ENCODE measurements at places on chromosomes 1 and 21.

GRCh38 chr1:197510691-197511378 is 242.8 kb downstream of the CRB1 start:
- DNase-seq: no peak

DNA sequence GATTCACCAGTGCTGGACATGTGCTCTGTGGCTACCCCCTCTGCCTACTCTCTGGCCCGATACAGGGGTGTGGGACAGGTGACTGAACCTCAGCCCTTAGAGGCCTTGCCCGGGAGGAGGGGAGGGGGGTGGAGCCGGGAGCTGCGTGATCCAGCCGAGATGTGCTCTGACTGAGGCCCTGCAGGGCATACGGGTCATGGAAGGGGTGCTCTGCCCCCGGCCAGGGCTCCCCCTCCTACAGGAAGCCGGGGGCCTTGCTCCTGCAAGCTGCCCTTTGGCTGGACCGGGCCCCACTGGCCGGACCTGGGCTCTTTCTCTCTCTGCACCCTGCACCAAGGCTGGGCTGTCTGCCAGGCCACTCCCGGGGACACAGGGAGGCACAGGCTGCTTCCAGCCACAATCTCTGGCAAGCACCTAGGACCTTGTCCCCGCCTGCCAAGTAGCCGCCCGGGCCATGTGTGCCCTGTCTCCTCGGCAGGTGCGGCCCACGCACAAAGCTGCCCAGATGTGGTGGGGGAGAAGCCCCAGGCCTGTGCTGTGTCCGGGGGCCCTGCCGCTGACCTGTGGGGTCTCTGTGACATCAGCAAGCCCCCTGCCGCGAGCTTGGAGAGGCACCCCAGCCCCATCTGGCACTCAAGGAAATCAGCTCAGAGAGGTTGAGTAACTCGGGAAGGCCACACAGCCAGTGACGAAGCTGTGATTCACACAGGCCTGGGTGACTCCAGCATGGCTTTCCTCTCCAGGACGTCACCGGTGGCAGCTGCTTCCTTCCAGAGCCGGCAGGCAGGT is 1.5 kb downstream of the SCNN1D start:
- no peak for DNase-seq

DNA sequence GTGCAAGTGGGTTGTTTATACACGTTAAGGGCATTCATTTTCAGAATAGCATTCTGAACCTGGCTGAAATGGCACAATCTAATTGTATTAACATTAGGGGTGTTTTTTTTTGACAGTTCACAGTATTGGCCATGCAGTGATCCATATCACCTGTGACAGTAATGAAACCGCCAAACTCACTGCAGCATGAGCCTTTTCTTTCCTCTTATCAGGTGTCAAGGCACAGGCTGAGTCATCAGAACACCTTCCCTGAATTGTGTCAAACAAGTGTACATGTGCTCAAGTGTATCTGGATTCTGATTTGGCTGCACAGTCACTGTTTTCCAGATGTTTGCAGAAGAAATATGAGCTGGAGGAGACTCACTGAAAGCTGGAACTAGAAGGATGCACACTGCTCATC is 47.7 kb upstream of the C8B start:
- DNase-seq: no peak

DNA sequence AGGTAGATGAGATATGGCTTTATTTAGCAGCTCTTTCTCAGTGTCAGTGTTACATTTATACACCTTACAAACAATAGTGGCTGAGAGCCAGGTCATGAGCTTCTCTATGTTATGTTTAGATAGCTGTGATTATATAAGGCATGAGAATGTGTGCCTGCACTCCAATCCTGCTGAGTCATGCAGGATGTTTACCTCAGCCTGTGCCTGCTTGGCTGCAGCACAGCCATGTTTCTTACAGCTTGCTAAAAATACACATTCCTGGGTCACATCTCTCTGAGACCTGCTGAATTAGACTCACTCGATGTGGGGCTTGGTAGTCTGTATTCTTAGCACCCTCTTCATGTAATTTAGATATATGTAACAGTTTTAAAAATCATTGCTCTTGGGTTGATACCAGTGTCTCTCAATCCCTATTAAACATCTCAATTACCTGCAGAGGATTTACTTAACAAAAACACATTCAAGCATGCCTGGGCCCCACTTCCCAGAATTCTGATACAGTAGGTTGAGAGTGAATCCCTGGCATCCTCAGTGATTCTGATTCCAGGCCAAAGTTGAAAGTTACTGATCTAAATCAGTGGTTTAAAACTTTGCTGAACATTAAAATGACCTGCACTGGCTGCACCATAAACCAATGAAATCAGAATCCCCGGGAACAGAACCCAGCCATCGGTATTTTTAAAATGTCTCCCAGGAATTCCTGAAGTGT is 107.5 kb downstream of the GDAP2 start:
- peak; percentile 55 for DNase-seq

DNA sequence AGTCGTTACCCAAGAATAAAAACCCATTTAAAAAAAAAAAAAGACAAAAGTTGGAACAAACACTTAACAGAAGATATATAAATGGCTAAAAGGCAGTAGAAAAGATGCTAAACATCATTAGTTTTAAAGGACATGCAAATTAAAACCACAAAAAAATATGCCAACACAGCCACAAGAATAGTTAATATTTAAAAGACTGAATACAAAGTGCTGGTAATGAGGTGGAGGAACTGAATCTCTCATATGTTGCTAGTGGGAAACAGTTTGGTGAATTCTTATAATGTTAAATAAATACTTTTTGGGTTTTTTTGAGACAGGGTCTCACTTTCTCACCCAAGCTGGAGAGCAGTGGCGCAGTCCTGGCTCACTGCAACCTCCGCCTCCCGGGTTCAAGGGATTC is 10.0 kb downstream of the LRRC40 start:
- DNase-seq: no peak

DNA sequence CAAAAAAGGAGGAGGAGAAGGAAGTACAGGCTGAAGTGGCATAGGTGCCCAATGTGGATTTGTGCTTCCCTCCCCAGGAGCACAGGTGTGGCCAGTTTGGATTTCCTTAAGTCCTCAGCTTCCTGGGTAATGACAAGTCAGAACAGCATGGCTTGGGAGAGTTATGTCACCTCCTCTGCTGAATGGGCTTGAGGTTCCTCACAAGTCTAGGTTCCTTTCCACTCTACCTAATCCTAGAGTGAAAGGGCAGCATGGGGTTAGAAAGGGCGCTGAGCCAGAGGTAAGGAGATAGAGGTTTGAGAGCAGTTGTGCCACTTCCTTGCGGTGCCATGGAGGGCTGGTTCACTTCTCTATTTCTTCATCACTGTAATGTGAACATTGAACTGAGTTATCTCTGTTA is 35.5 kb upstream of the IL20 start:
- DNase-seq: no peak

- no peak for DNase-seq
Observed at GRCh38 chr1:86704972-86705664, 742 bp downstream of the SH3GLB1 start.

DNA sequence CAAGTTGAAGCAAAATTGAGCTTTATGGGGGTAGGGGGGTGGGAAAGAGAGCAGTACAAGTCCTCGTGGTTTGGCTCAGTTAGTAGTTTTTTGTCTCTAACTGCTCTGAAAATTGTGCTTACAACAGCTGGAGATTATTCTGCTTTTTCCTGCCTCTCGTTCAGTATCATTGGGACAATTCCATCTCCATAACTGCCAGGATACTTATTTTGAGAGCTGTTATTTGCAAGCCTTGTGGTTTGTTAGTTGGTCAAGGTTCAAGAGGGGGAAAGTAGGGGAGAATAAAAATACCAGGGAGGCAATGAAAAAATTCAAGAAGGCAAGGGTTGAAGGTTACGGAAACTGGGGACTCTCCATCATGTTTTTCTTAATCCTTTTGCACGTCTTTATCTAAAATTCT is 811.8 kb upstream of the ADGRL2 start:
- DNase-seq: no peak

- DNase-seq: no peak
Observed at GRCh38 chr1:189697113-189697512, 780.6 kb downstream of the BRINP3 start.
